Posterior cingulate gyrus (tissue), 11 donors: ENCODE measurements at places on chromosomes 4 and X.

- peak; percentile 51 for DNase-seq
Observed at GRCh38 chr4:133150486-133151340, 1.6 kb downstream of the PCDH10 start.

DNA sequence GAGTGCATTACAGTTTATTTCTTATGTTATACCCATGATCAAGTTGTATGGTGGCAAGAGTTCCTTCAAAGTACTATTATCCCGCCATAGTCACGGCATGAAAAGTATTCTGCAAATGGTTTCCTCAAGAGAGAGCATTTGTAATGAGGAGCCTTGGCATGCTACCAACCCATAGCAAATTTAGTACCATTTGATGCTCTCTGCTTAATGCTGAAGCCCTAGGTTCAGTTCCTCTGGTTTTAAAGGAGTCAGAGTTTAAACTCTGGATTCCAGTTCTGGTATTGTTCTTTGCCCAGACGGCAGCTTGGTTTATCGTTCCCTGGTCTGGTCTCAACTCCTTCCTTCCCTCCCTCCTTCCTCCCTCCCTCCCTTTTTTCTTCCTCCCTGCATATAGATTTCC is 371.3 kb downstream of the BMPR1B start:
- no peak for DNase-seq

- no peak for DNase-seq
Observed at GRCh38 chr4:13007802-13008470, 476.2 kb downstream of the RAB28 start.

GRCh38 chrX:148133105-148133725 is 152.1 kb downstream of the FMR1NB start:
- DNase-seq, result no peak

DNA sequence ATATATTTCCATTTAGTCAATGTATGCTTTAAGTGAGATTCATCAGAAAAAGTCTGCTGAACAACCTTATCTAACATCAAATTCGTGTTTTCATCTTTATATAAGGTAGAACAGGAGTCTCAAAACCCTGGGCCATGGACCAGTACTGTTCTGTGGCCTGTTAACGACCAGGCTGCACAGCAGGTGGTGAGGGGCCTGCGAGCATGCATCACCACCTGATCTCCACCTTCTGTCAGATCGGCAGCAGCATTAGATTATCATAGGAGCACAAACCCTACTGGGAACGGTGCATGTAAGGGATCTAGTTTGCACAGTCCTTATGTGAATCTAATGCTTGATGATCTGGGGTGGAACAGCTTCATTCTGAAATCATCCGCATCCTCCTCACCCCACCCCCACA is 3.2 kb downstream of the CTSO start:
- no peak for DNase-seq

DNA sequence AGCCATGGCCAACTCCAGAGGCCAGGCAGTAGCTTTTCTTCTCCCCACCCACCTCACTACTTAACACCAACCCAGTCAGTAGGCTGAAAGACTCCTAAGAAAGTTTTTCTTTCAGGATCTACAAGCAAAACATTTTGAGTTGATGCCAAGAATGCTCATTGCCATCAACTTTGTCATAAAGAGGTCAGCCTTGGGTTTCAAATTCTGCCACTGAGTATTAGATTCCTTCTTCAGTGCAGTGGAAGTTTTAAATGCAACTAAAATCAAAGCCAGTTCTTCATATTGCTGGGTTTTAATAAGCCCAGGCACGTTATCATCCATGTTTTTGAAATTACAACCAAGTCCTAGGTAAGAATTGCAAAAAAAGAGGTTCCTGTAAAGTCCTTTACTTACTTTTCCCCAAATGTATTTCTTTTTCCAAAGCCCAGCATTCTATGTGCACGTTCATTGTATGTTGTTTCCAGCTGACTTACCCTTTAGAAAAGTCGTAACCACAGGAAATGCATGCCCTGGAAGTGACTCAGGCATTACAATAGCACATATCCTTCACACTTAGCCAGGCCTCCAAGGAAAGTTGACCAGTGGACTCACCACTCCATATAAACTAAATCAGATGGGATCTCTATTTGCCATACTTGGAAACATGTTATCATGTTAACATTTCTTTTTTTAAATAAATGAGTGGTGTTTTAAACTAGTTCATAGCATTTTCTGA is 229.9 kb downstream of the SOX3 start:
- no peak for DNase-seq

DNA sequence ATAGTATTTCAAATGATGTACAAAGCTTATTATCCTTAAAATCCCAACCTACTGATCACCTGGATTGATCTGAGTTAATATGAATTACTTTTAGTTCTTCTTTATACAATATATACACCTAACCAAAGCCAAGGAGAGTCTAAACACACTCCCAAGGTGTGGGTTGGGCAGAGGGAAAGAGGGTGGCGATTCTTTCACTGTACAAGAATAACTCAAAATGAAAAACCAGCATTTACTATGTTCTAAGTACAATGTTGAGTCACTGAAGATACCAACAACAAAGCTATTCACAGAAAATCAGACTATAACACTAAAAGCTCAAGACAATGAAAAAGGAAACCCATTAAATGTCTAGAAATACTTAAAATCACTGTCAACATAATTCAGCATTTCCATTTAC is 46.6 kb downstream of the ANKRD17 start:
- DNase-seq, result no peak

DNA sequence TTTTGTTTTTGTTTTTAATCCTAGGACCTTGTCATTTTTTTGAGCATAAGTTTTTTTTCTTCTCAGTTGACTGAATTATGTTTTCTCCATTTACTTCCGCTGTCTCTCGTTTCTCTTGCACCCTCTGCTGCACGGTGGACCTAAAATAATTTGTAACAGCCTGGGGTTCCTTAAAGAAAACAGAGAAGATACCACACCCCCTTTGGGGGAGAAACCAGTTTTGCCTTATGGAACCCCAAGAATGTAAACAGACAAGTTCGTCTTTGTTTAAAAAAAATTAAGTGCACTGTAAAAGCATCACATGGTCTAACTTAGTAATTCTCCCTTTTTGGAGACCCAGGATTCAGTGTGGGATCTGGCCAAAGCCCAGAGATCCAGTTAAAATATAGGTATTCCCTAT is 32.8 kb upstream of the MAGEA4 start:
- no peak for DNase-seq
